Naive thymus-derived CD8-positive, alpha-beta T cell (primary cell): ENCODE measurements at places on chromosomes 13 and 19. TPM values are rescaled to one million over a fixed set of nuclear protein-coding genes. Genes with fewer than 3 reads are reported as not detected.

Gene NHLRC3
- polyA plus RNA-seq = 5.5 TPM

Gene DPF1
- polyA plus RNA-seq = not detected

Gene KLHL1
- not detected for polyA plus RNA-seq

Gene TGFBR3L
- polyA plus RNA-seq = 0.60 TPM

Gene IL11
- not detected for polyA plus RNA-seq

DNA sequence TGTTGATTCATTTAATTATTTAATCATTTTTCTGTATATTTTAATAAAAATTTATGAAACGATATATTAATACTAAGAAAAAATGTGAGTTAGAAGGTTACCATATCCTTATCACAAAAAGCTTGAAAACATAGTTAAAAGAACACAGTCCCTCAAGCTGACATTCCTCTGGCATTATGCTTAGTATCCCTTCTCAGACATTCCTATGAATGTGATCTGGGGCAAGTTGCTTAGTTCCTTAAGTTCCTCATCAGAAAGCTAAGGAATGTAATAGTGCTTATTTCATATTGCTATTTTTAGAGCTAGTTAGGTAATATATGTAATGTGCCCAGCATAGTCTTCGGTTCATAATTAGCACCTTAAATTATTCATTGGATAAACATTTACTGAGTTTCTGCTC lies 122.8 kb downstream of the MTUS2 start:
- no peak overlapping the region for H3K4me3 ChIP-seq
- no peak overlapping the region for H3K27ac ChIP-seq
- no peaks in the 10 kb centered on the region for H3K27me3 ChIP-seq
- no peak for DNase-seq
- no peaks in the 10 kb centered on the region for H3K36me3 ChIP-seq

DNA sequence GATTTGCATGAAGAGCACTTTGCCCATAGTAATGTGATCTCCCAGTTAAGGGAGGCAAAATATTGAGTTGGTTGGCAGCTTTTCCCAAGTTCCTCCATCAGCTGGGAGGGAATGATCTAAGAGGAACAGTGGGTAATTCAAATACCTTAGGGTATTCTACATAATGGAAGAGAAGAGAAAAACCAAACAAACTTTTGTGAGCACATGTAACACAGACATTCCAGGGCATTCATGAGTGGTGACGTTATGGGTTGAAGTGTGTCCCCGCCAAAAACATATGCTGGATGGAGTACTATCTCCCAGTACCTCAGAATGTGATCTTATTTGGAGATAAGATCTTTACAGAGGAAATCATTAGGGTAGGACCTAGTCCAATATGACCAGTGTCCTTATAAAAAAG lies 220.1 kb downstream of the FOXO1 start:
- no peaks in the 10 kb centered on the region for H3K27me3 ChIP-seq
- H3K36me3 ChIP-seq = peaks cover 7% of the 10 kb centered on the region
- peaks cover 16% of the 10 kb centered on the region for H3K4me1 ChIP-seq
- DNase-seq = no peak

DNA sequence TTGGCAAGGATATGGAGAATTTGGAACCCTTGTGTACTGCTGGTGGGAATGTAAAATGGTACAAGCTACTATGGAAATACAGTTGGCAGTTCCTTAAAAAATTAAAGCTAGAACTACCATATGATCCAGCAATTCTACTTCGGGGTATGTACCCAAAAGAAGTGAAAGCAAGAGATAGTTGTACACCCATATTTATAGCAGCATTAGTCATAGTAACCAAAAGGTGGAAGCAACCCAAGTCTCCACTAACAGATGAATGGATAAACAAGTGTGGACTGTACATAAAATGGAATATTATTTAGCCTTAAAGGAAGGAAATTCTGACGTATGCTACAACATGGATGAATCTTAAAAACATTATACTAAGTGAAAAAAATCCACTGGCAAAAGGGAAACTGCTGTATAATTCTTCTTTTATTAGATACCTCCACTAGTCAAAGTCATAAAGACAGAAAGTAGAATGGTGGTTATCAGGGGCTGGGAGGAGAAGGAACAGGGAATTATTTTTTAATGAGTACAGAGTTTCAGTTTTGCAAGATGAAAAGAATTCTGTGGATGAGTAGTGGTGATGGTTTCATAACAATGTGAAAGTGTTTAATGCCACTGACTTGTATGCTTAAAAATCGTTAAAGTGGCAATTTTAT lies 141.6 kb downstream of the RXFP2 start:
- H3K36me3 ChIP-seq = no peaks in the 10 kb centered on the region
- DNase-seq = no peak
- no peaks in the 10 kb centered on the region for H3K4me1 ChIP-seq
- no peak overlapping the region for H3K27ac ChIP-seq
- H3K4me3 ChIP-seq = no peak overlapping the region
- peaks cover 3% of the 10 kb centered on the region for H3K27me3 ChIP-seq
